ENCODE measurements at places on chromosomes 16 and 17. TPM values are rescaled to one million over a fixed set of nuclear protein-coding genes. Genes with fewer than 3 reads are reported as not detected.

DNA sequence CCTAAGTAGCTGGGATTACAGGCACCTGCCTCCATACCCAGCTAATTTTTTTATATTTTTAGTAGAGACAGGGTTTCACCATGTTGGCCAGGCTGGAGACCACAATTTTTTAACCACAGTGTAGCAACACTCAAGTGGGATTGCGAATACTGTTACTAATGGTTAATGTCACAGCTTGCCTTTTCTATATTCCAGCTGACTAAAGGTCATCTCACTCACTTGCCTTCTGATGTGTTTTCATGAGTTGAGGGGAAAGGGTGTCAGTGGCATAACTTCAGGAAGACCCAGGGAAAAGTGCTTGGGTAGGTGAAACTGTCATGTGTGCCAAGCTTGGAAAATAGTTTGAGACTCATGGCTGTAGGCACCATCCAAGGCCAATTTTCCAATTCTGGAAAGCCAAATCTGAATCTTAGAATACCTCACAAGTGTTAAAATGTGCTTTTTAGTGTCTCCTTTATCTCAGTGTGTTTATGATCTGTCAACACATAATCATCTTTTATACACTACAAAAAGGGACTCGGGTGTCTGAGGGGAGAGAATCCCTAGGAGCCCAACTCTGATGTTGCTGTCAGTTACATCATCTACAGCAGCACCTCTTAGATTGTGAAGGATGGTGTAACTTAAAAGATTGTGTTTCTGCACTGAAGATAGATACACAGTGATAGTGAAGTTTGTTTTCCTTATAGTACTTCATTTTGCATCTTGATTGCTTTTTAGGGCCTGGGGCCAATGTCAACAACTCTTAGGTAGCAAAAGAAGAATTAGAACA, 27.1 kb downstream of the OGFOD1 start:
- peak; percentile 11 for DNase-seq

GRCh38 chr17:40092581-40092980, 7.8 kb downstream of the NR1D1 start:
- no peak for DNase-seq

DNA sequence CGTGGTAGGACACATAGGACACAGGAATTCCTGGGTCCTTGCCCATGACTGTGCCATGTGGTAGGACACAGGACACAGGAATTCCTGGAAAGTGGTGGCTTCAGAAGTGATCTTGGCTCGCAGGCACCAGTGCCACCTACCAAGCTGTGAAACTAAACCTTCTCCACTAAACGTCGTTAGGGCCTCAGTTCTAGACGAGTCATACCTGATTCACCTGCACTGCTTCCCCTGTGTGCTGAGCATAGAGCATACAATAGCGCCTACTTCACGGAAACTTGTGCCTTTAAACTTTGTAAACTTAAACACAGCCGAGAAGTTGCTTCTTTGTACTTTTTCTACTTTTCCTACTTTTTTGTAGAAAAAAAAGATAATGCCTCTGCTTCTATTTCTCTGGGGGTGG, 4.8 kb downstream of the SOX8 start:
- no peak for DNase-seq

GRCh38 chr16:79848719-79849118, 248.2 kb upstream of the MAF start:
- DNase-seq: no peak

DNA sequence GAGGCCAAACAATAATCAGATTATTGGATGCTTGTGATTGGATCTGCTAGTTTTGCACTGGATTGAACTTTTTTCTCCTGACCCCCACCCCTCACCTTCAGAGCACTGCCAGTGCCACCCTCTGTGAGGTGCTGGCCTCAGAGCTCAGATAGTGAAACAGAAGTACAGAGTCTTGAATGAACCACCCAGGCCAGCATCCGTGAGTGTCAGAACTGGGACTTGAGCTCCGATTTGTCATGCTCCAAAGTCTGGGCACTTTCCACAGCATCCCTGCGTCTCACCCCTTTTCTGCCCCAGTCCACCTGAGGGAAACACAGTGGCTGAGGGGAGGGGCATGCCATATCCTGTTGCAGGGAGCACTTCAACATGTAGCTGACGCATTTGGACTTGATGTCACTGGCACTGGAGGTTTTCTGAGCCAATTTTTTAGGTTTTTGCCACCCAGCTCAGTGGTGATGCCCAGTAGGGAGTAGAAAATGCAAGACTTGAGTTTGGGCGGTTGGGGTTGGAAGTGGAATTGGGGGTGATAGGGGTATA, 47.3 kb downstream of the SMPD3 start:
- DNase-seq: no peak

SLC16A6 gene
- not detected for polyA plus RNA-seq
